ENCODE measurements at places on chromosomes 6 and 20.

DNA sequence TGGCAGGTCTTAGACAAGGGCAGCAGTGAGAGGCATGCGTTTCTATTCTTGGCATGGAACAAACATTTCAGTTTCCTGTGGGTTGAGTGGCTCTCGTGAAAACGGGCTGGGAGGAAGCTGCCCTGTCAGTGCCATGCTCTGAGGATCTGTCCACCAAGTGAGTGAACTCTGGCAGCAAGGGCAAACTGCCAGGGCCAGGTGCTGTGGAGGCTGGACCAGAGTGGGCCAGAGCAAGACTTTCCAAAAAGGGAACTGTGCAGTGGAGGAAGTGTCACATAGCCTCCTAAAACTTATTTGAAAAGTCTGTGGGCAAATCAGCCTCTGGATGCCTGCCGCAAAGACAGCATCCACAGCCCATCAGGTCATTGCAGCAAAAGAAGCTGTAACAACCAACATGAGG, 44.2 kb upstream of the TAB2 start:
- no peak for DNase-seq

DNA sequence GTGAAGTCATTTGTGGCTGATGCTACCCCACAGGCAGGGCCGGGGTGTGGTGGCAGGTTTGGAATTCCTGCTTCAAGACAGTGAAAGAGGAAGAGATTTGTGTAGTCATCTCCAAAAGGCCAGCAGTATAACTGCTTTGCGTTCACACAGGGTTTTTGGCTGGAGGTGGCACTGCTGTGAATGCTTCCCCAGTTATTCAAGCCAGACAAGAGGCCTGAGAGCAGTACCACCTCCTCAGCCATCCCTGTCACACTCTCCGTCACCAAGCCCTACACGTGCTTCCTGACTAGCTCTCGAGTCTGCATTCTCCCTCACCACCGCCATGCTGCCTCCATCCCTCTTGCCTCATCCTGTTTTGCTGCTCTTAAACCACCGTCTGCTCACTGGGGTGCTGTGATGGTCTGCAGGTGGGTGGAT, 23.9 kb downstream of the ARMC2 start:
- DNase-seq: no peak

- no peak for DNase-seq
Measured at GRCh38 chr20:1225263-1225782, 521 bp upstream of the RAD21L1 start.

GRCh38 chr20:6698056-6698455, 69.4 kb upstream of the BMP2 start:
- no peak for DNase-seq

DNA sequence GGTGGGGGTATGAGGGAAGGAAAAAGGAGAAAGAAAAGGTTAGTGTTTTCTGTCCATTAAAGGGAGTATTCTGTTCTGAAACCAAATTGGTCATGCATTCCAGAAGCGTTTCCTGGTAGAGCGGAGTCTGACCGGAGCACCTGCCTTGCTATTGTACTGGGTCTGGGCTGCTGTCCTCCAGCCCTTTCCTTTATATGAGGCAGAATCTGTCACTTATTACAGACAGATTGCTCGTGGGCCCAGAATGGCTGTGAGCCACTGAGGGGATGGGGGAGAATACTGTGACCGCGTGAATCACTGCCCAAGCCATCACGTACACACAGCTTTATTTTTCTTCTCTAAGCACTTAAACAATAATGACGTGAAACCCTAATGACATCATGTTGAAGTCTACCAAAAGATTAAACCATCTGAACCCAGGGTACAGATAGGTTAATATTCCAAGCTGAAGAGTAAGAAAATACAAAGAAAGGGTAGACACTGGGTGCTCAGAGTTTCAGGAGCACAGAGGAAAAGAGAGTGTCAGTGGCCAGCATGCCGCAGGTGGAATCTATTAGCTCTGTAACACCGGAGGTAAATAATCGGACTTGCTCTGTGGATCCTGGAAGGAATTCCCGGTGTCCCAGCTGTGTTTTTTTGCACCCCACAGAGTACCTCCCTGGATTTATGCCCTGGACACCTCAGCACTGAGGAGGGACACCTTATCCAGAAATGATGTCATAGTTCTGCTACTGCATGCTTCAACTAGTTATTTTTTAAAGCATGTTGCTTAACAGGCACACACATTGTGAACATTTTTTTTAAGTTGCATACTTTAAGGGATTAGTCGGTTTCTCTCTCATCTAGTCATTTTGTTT, 573.3 kb downstream of the PKHD1 start:
- peak; percentile 7 for DNase-seq

GRCh38 chr20:11094196-11094595, 420.4 kb upstream of the JAG1 start:
- no peak for DNase-seq

Data from right renal pelvis (tissue), 4 donors.